OCI-M1 (cell line): ENCODE measurements at places on chromosomes 1 and 21.

- DNase-seq: no peak
Observed at GRCh38 chr1:25843483-25843882, 15.8 kb downstream of the AUNIP start.

GRCh38 chr1:215219372-215219771 is 136.8 kb downstream of the KCNK2 start:
- no peak for DNase-seq

GRCh38 chr1:201634261-201634660 is 95.3 kb downstream of the NAV1 start:
- DNase-seq: no peak

DNA sequence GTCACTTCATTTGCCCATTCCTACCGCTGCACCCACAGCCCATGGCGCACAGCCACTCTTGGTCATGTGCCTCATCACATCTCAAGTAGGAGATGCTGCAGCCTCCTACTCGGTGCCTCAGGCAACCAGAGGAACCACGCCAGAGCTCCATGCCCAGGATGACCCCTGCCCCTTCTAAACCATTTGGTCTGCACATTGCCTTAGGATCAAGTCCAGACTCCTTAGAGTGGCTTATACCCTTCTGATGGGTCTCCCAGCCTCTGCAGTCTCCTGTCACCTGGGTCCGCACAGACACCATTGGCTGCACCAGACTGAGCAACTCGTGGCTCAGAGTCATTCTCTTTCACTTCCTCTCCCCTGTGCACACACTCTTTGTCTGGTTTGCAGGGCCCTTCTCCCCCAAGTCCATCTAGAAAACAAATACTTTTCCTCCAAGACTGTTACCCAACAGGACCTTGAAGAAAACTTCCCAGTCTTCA is 2.2 kb upstream of the ADORA3 start:
- no peak for DNase-seq

DNA sequence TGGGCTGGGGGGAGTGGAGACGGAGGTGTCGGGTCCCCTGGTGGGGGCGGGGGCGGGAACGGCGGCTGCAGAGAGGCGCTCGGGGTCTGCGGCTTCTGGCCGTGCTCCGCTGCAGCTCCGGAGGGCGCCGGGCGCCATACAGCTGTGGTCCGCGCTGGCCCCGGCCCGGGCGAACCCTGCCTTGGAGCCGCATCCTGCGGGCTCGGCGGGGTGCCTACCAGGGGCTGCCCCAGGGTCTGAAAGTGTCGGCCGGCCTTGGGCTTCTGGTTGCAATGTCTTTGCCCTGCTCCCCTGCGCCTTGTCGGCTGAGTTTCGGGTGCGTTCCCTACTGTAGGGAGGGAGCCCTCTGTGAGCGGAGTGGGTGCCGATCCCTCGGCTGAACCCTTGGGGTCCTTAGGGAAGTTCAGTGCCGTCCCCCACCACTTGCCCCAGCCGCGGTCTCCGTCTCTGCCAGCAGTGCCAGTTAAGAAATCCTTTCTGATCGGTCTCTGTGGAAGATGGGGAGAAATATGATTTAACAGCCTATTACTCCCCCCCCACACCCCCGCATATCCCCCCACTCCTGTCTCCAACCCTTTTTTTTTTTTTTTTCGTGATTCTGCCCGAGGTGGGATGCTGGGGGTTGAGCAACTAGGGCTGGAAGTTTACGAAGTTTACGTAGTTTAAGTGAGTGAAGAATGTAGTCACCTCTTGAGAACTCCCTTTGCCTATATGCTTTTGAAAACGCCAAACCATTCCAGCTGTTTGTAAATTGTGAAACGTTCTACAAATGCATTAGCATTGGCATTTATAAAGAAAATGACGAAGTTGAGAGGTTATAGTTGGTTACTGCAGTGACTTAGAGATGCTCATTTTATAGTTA is 588 bp downstream of the NEXN start:
- DNase-seq: peak; percentile 72

DNA sequence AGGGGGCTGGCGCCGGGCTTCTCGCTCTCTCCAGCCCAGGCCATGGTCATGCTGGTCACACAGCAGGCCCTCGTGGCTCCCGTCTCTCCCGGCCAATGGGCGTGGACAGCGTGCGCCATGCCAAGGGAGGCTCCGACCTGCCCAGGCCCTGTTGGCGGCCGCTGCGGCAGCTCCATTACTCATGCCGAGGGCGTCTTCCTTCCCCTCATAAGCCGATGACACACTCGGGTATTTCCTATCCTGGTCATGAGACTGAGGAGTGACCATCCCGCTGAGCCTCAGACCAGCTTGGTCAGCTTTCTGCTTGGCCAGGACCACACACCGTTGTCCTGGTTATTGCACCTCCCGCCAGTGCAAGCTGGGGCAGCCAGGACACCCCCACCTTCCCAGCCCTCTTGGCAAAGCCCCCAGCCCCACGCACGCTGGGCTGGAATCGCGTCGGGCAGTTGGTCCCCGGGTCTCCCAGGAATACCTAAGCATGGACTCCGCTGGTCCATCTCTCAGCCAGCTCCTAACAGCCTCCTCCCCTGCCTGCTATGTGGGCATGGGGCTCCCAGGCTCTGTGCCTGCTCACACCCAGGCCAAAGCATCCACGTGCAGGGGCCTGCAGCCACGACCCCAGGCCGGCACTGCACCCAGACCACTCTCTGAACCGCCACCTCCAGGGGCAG is 49.8 kb downstream of the ARHGEF16 start:
- no peak for DNase-seq
